ENCODE measurements at places on chromosomes 11 and 22.

DNA sequence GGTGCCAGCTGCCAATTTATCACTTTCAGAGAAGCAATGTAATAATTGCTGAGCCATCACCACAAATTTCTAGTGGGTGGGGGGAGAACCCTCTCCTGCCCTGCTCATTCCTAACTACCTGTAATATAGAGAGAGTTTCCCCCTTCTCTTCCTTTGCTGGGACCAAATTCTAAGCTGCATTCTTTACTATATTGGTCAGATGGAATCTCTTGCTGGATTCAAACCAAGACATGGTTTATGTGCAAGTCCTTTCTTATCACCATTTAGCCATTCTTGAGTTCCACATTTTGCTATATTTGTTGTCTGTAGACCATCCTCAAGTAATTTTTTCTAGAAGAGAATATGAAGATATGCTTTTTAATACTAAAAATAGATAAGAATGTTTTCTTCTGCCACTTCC is 452.1 kb downstream of the MN1 start:
- no peak for DNase-seq

DNA sequence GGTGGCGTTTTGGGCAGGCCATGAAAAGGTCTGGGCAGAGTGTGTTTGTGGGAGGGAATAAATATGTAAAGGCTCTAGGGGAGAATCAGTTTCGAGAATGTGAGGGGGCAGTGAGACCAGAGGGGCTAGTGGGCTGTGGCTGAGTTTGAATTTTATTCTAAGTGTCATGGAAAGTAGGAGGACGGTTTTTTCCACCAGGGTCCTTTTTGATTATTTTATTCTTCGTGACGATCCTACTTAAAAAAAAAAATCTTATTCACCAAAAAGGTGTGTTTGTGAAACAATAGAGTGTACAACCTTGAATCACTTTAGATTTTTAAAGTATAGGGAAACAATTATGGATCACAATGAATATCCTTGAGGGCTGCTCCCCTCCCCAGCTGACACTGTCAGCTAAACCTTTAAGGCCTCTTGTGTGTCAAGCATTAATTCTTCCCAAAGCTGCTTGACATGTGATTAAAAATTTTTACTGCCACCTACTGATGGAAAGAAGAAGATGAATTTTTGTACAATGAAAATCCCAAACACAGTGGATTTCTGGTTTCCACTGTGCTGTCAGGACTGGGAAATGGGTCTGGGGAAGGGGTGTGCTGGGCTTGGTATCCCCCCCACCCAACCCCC is 107.5 kb upstream of the OR4B1 start:
- DNase-seq = peak; percentile 41

GRCh38 chr11:44923115-44923514 is 27.6 kb downstream of the TP53I11 start:
- DNase-seq = no peak

- no peak for DNase-seq
Measured at GRCh38 chr22:47163856-47164513, 401.5 kb downstream of the TBC1D22A start.

GRCh38 chr11:39459606-39460005 is 1999.8 kb downstream of the LRRC4C start:
- no peak for DNase-seq

- no peak for DNase-seq
Measured at GRCh38 chr11:96396637-96397036, 6.8 kb downstream of the JRKL start.

GRCh38 chr11:104095791-104096190 is 59.4 kb downstream of the DDI1 start:
- no peak for DNase-seq

GRCh38 chr11:103798026-103798425 is 238.4 kb upstream of the DDI1 start:
- DNase-seq = no peak

DNA sequence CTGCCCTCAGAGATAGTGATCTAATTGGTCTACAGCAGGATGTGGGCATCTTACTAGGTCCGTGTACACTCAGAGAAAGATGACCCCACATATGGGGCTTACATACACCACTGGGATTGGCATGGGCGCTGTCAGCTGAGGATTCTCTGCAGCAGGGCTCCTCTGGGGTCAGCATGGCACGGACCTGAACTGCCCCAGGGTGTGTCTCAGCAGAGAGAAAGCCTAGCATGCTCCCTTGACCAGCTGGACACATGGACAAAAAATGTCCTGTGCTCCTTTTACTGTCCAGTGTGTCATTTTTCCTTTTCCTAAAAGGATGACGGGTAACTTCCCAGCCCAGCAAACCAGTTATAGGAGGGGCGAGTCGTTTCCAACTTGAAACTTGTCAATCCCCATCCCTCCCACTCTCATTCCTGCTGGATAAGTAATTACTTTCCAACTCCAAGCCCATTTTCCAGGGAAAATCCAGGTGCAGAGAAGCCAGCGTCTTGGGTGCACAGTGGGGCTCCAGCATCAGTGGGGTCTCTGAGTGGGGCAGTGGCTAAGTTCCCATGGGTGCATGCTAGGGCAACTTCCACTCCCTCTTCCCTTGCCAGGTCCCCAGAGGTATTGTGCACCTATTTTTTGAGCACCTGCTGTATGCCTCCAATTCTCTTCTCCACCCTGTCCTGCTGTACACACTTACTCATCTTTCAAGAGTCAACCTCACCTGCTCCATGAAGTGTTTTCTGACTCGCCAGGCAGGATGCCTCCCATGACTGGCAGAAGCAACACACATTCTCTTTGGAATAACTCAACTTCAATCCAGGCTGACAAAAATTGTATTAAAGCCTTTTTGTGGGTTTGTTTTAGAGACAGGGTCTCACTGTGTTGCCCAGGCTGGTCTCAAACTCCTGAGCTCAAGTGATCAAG is 5.0 kb downstream of the VSTM5 start:
- DNase-seq = no peak

GRCh38 chr11:76107971-76108370 is 98.3 kb downstream of the WNT11 start:
- no peak for DNase-seq

DNA sequence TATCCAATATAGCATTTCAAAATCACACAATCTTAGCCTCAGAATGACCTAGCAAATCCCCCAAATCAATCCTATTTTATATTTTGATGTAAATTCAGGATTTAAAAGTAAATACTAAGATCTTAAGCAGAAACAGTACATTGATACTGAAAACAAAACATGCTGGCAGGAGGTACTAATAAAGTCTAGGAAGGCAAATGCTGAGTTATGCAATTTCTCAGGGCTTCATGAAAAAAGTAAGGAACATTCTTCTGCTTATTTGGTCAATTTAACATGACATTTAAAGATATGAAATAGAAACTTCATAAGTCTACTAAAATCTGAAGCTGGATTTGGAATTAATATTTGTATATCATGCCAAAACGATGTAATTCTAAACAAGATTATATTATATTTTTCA is 153.3 kb downstream of the SWAP70 start:
- no peak for DNase-seq

- no peak for DNase-seq
Measured at GRCh38 chr11:3950996-3951660, 95.7 kb downstream of the STIM1 start.

DNA sequence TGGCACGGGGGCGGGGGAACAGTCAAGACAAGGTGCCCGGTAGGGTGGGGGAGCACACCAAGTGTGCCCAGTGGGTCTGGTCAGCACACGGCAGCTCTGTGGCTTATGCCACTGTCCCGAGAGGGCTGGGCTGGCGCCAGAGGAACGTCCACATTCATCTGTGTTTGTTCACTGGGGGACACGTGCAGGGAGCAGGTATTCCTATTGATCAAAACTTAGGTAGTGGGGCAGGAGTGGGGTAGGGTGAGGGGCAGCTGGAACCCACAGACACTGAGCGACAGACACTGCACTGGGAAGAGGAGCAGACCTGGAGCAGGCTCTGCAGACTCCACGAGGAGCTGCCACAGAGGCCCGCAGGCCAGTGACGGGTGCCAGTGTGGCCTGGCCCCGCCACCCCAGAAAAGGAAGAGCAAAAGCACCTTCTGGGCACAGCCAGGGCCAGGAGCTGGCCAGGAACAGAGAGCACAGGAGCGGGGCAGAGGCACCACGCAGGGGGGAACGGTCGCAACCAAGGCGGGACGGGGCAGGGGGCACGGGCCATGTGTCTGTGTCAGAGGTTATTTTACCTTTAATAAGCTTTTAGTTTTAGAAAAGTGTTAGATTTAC is 2.1 kb upstream of the MOB2 start:
- no peak for DNase-seq

DNA sequence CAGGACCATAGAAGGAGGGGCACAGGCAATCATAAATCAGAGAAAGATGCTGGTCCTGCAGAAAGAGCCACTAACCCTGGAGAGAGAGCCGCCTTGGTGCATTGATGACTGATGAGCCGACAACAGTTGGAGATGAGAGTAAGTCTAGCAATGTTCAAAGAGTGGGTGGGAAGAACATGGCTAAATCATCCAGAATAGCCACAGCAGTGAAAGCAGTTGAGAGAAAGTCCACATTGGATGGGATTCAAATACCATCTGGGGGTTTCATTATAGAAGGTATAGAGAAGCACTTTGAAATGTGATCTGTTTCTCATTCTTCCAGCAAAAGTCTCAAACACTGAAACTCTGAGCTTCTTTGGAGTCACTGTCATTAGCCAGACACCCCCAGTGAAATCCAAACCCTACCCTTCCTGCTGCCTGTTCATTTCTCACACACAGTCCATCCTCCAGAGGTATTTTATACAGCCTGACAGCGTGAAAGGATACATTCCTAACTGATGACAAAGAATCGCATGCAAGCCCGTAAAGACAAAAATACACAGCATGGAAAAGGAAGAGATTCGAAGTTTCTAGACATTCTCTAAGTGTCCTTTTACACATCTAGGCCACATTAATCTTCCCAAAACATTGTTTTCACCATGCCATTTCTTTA is 303.1 kb upstream of the MPPED2 start:
- DNase-seq = no peak

DNA sequence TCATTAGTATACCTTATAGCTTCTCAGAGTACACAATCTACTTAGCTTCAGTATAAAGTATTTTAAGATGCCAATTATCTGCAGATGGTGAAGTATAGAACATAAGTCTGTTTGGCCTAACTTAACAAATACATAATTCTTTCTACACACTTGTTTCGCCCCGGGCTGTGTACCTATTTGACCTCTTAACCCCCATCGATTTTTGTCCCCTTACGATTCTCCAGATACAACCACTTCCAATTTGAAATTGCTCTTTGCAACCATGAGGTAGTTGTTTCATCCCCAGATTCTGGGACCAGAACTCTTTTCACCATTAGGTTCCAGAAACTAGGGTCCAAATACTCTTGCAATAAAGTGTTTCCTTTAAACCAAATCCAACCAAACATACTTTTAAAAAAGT is 10.0 kb upstream of the UPB1 start:
- DNase-seq = no peak

DNA sequence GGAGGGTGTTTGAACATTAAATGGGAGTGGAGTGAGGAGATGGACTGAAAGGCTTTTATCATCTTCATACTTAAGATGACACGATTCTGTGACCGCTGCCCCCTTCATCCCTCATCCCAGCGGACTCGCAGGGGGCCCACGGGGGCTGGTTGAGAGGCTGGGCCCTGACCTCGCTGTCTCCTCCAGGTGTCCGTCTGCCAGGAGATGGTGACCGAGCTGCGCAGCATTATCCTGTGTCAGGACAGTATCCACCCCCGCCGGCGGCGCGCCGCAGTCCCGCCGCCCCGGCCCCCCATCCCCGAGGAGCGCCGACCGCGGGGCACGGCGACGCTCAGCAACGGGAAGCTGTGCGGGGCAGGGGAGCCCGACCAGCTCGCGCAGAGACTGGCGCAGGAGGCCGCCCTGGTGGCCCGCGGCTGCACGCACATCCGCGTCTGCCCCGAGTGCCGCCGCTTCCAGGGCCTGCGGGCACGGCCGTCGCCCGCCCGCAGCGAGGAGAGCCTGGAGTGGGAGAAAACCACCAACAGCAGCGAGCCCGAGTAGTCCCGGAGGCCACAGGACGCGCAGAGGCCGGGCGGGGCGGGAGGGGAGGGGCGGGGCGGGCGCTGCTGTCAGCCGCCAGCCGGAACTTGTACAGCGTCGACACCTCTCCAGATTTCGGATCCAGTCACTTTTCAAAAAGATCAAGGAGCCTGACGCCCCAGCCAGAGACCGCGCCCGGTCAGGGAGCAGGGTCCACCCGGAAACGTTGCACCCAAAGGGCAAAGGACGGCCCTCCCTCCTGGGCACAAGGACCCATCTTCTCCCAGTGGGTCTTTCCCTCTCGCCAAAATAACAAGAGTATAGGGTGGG is 38.0 kb upstream of the TBCEL start:
- peak; percentile 43 for DNase-seq

DNA sequence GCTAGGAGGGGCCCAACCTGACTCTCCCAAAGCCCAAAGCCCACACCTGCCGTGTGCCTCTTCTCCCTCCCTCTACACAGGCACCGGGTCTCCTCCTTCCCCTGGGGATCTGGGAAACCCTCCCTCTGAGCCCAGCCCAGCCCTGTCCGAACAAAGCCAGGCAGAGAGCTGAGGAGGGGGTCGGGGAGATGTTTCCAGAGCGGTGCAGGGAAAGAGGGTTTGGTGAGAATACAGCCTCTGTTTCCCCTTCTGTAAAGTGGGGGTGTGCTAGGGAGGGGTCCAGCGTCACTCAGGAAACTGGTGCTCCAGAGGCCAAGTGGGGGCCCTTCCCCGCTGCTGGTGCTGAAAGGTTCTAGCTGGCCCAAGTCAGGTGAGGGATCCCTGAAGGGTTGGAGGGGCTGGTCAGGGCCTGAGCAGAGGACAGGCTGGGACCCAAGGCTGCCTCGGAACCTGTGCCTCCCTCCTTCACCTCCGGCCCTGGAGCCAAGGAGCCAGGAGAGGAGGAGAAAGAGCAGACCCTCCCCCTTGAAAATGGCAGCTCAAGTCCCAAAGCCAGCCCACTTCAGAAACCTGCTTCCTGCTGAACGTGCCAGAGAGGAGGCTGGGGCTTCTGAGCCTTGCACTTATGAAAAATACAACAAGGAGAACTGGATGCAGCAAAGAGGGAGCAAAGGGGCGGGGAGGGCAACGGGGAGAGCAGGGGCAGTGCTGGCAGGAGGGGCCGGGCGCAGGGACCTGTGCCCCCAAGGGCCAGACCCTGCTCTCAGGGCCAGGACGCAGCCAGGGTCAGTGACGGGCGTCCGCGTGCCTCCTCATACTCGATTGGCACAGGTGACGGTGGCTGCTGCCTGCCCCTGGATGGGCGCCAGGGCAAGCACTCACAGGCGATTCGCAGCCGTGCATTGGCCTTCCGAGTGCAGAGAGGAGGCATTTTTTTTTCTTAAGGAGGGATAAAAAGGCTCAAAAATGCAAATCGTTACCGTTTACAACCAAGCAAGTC is 43.2 kb downstream of the MACROD1 start:
- DNase-seq = no peak

GRCh38 chr11:72013765-72014711 is 15.3 kb downstream of the IL18BP start:
- DNase-seq = no peak

GRCh38 chr11:62632492-62632891 is 10.7 kb upstream of the B3GAT3 start:
- no peak for DNase-seq

- no peak for DNase-seq
Measured at GRCh38 chr11:37812281-37812880, 1214.3 kb upstream of the RAG2 start.

Data from ureter (tissue), 1 donor.